Left ventricle myocardium inferior (tissue), 1 donor: ENCODE measurements at places on chromosomes 13 and 19. TPM values are rescaled to one million over a fixed set of nuclear protein-coding genes. Genes with fewer than 3 reads are reported as not detected.

- DNase-seq, result no peak
Measured at GRCh38 chr19:33750587-33751435, 45.9 kb upstream of the KCTD15 start.

- DNase-seq, result no peak
Measured at GRCh38 chr19:37333457-37333856, 37.4 kb upstream of the ZNF527 start.

Gene ZBTB7A
- total RNA-seq, result 30.6 TPM

- DNase-seq, result no peak
Measured at GRCh38 chr19:29450306-29450705, 75.5 kb upstream of the VSTM2B start.

DNA sequence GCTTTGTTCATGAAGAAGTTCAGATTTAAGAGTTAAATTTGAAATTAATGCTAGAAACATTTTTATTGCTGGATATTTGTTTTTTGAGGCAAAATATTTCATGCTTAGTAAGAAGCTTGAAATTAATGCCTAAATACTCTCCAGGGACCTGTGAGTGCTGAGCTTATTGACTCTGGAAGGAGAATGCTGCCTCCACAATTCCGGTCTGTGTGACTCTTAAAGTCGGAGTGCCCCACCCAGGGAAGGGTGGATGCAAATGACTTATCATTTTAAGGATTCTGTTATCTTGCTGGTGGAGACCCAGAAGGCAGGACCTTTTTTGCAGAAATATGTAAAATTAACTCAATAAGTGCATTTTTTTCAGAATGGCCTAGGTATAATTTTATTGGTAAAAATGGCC, 143.8 kb upstream of the RXFP2 start:
- no peak for DNase-seq

DNA sequence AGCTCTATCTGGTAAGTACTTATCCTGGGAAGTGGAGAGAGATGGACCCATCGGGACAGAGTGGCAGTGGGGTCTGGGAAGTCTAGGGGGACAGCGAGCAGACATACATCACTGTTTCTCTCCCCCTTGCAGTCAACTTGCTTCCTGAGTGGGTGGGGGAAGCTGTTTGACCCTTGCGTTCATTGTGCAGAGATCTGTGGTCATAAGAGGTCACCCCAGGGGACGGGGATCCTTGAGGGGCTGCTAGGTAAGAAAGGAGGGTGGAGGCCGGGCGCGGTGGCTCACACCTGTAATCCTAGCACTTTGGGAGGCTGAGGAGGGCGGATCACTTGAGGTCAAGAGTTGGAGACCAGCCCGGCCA, 474 bp downstream of the ARHGEF18 start:
- DNase-seq, result no peak
